IPS DF 19.7 (cell line): ENCODE measurements at places on chromosomes 6 and 20.

GRCh38 chr6:154414021-154414813 is 57.6 kb upstream of the IPCEF1 start:
- no peak for DNase-seq

GRCh38 chr20:33433465-33434234 is 9.9 kb downstream of the SNTA1 start:
- no peak for DNase-seq

DNA sequence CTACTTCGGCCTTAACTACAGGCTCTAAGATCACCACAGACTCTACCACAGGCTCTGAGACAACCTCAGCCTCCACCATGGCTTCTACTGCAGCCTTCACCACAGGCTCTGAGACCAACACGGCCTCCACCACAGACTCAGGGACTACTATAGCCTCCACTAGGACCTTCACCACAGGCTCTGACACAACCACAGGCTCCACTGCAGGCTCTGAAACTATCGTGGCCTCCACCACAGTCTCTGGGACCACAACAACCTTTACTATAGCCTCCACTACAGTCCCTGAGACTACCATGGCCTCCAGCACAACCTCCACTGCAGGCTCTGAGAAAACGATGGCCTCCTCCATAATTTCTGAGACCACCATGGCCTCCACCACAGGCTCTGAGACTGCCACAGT is 15.3 kb downstream of the MUC22 start:
- DNase-seq: no peak

- DNase-seq: no peak
These were observed 25.1 kb downstream of the CHMP4B start for GRCh38 chr20:33836277-33836676.

- DNase-seq: no peak
These were observed 26.5 kb upstream of the ANGPT4 start for GRCh38 chr20:942611-943010.
